ENCODE measurements at places on chromosomes 4 and X. TPM values are rescaled to one million over a fixed set of nuclear protein-coding genes. Genes with fewer than 3 reads are reported as not detected.

DNA sequence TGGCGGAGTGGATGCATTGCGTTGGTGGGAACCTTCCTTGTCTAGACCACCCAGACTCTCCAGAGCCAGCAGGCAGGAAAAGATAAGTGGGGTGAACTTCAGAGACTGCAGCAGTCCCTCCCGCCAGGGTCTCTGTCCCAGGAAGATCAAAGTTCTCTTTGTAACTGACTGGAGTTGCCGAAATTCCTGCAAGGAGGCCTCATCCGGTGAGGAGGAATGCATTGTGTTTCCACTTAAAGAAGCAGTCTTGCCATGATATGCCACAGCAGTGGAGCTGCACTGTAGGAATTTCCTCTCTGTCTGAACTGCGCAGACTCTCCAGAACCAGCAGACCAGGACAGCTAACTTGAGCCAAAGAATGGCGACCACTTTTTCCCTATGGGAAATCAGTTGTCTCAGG lies 1190.4 kb downstream of the TECRL start:
- no peaks in the 10 kb centered on the region for H3K4me1 ChIP-seq
- DNase-seq = no peak
- H3K27ac ChIP-seq = no peak overlapping the region
- no peaks in the 10 kb centered on the region for H3K36me3 ChIP-seq

DNA sequence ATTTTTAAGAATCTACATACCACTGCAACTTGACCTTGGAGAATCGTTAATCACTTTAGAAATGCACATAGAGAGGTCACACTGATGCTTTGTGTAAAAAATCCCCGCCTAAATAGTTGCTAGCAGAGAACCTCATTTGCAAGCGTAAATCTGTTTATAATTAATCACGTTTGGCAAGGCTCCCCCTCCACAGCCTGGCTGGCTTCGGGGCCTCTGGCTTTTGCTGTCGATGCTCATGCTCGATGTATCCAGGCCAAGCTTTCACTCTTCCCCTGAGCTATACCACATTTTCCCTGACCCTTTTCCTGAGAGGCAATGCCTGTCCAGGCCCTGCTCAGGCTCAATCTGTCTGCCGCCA lies 23.4 kb downstream of the CYTL1 start:
- no peaks in the 10 kb centered on the region for H3K36me3 ChIP-seq
- H3K27me3 ChIP-seq = no peaks in the 10 kb centered on the region
- H3K4me1 ChIP-seq = no peaks in the 10 kb centered on the region
- DNase-seq = no peak

FBXO8 gene
- 14.8 TPM for total RNA-seq

ANOS1 gene
- 0.33 TPM for total RNA-seq

ZNF711 gene
- 8.0 TPM for total RNA-seq
